ENCODE measurements at places on chromosomes 3 and 15.

DNA sequence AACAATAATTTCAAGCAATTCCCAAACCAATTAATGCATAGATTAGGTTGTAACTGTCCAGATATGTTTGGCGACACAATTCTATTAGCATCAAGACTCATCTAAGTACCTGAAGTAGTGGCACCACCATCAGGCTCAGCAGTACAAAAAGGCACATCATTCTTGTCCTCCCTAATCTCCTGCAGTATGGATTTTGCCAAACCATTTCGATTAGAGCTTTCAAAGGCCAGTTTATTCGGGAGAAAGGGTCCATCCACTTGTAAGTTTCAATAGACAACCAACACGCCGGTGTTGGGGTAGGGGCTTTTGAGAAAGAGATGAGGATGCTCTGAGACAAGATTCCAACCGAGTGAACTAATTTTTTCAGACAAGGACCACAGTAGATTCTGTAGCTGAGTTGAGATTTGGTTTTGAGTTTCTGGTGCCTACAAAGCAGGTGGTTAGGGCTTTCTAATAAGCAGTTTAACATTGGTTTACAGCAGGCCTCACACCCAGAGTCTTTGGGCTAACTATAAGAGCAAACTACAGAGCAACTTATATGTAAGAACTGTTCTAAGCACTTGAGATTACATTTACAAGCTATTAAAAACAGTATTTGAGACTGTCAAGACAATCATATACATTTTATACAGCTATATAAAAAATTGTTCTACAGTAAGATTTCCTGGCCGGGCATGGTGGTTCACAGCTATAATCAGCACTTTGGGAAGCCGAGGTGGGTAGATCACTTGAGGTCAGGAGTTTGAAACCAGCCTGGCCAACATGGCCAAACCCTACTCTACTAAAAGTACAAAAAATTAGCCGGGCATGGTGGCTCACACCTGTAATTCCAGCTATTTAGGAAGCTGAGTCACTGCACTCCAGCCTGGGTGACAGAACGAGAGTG, 4.5 kb downstream of the RPL22L1 start:
- H3K36me3 ChIP-seq: peaks cover 28% of the 10 kb centered on the region
- no peak for DNase-seq
- H3K4me1 ChIP-seq: peaks cover 35% of the 10 kb centered on the region
- no peaks in the 10 kb centered on the region for H3K27me3 ChIP-seq
- H3K27ac ChIP-seq: no peak overlapping the region
- peak overlapping the region; percentile 39 for H3K4me3 ChIP-seq

DNA sequence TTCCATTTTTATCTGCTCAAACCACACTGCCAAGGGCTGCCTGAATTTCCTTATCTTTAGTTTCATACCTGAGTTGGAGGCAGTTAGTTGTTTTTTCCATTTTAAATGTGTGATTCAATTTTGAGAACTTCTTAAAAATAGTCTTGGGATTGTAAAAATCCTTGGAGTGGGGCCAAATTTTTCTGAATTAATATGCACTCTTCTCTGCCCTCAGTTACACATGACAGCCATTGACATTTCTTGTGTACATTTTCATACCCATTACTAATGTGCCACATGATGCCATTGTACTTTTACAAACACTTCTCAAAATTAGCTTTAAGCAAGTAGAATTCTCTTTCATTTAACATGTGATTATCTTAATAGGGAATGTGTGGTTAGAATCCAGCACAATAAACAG, 141.7 kb downstream of the C3orf38 start:
- no peaks in the 10 kb centered on the region for H3K27me3 ChIP-seq
- no peaks in the 10 kb centered on the region for H3K4me1 ChIP-seq
- DNase-seq: no peak
- H3K27ac ChIP-seq: no peak overlapping the region
- H3K4me3 ChIP-seq: no peak overlapping the region

DNA sequence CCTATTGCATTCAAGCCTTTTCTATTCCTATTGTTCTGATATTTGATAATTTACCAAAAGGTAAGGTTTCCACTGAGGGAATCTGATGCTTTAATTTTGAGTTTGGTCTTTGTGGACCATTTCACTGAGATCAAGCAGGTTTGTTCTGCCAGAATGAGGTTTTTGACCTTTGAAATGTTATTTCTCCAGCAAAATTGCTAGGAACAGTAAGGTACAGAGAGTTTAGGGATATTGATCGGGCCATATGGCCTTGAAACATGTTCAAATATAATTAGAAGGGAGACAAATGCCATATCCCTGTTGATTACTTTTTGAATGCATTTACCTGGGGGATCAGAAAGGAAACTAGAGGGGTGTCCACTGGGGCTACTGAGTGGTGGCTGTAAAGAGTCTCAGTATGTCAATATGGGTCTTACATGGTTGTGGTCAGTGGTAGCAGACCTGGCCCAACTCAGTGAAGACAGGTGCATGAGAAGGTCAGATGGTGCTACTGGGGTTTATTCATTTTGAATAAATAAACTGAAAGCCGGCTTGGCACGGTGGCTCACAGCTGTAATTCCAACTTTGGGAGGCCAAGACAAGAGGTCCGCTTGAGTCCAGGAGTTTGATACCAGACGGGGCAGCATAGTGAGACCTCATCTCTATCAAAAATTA, 100.2 kb downstream of the SV2B start:
- H3K27ac ChIP-seq: no peak overlapping the region
- no peaks in the 10 kb centered on the region for H3K36me3 ChIP-seq
- no peak for DNase-seq

- H3K36me3 ChIP-seq: no peaks in the 10 kb centered on the region
- H3K27me3 ChIP-seq: no peaks in the 10 kb centered on the region
- no peak overlapping the region for H3K27ac ChIP-seq
- no peak for DNase-seq
These were observed 616.4 kb upstream of the CBLB start for GRCh38 chr3:106485217-106485616.

DNA sequence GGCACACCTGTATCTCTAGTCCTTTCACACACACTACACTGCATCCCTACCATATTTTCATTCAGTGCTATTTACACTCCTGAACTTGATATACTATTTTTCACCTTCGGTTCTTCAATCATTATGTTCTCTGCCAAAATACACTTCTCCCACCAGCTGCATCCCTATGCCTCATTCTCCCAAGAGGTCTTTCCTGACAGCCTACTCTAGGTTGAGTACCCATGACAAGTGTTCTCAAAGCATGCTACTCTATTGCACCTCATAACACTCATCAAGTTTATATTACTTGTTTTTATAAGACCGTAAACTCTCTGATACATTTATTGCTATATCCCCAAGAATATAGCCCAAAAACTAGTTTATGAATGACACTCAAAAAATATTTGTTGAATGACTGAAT, 549.5 kb downstream of the PYDC2 start:
- no peaks in the 10 kb centered on the region for H3K4me1 ChIP-seq
- no peak overlapping the region for H3K4me3 ChIP-seq
- no peak overlapping the region for H3K27ac ChIP-seq
- H3K27me3 ChIP-seq: no peaks in the 10 kb centered on the region
- no peak for DNase-seq

DNA sequence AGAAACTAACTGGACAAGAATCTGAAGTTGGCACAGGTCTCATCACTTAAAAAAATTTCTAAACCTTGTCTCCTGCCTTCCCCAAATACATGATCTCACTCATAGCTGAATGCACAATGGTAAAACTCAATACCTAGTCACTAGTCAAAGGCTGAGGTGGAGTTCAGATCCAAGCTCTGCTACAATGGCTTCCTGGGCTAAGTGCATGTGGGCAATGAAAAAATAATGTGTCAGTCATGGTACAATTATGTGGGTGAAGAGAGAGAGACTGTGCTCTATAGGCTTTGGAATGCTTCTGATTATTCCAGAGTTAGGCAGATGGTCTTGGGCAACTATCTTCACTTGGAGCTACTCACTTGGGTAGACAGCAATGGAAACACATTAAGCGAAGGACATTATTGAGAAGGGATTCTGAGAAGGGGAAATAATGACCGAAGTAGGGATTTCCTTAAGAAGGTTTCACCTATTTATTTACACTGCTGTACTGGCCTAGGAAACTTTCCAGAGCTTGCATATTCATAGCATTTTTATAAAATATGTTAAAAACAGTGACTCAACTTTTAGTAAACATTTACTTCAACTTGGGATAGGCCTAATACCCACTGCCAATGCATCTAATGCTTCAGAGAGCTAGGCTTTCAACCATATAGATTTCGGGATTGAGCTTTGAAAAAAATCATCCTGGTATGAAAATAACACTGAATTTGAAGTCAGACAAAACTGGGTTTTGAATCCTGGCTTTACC, 58.7 kb upstream of the PLXND1 start:
- H3K27ac ChIP-seq: no peak overlapping the region
- peaks cover 6% of the 10 kb centered on the region for H3K4me1 ChIP-seq
- no peaks in the 10 kb centered on the region for H3K27me3 ChIP-seq
- no peak overlapping the region for H3K4me3 ChIP-seq
- H3K36me3 ChIP-seq: peaks cover 9% of the 10 kb centered on the region

DNA sequence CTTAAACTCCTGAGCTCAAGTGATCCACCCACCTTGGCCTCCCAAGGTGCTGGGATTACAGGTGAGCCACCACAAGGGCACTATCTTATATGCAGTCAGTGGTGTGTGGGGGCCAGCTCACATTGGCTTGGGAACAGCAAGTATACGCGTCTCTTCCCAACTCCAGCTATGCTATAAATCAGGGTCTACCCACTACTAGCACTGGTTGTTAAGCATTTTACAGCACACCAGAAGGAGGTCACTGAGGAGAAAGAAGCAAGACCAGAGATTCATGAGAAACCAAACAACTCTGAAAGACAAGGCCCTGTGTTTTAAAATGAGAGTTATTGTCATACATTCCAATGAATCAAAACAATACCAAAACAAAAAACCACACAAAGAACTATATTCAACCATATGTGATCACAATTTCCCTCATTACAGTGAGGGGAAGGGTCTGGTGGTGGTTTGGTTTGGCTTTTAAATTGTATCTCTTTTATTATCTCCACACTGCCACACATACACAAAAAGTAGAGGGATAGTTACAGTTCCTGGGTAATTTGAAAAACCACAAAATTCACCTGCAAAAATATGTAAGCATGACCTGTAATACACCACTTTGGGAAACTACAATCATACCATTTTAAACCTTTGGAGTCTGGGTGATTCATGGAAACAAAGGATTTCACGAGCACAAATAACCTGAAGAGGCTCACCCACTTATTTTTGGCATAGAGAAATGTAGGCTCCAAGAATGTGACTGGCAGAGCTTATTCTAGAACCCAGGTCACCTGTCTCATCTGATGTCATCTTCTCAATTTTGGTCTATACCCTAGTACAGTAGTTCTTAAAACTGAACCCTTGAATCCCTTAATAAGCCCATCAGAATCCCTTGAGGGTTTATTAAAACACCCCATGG, 5.2 kb downstream of the MAGI1 start:
- no peak overlapping the region for H3K4me3 ChIP-seq
- H3K27ac ChIP-seq: no peak overlapping the region
- peaks cover 26% of the 10 kb centered on the region for H3K4me1 ChIP-seq
- H3K36me3 ChIP-seq: no peaks in the 10 kb centered on the region

DNA sequence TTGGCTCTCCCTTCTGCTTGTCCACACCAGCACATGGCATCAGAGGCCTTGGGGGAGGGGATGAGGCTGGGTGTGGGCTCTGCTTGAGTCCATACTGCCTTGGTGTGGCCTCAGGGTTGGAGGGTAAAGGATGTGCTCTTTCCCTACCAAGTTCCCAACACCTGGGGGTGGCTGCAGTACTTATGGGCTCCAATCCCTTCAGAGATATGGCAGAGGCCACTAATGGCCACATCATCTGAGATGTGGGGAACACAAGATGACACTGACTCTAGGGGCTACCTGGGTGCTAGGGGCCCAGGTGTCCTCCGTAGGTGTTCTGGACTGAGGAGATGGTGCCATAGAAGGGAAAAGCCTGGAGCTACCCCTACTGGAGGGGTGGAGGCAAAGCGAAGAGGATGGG, 6.9 kb downstream of the CXCR6 start:
- H3K4me3 ChIP-seq: no peak overlapping the region
- no peaks in the 10 kb centered on the region for H3K4me1 ChIP-seq
- H3K27me3 ChIP-seq: no peaks in the 10 kb centered on the region
- H3K36me3 ChIP-seq: peaks cover 24% of the 10 kb centered on the region
- no peak for DNase-seq
- no peak overlapping the region for H3K27ac ChIP-seq

GRCh38 chr3:10088256-10088655, 19.8 kb downstream of the FANCD2OS start:
- DNase-seq: no peak
- peak overlapping the region; percentile 79 for H3K27ac ChIP-seq
- H3K36me3 ChIP-seq: peaks cover 15% of the 10 kb centered on the region
- no peak overlapping the region for H3K4me3 ChIP-seq
- no peaks in the 10 kb centered on the region for H3K27me3 ChIP-seq

- H3K36me3 ChIP-seq: no peaks in the 10 kb centered on the region
- no peak overlapping the region for H3K27ac ChIP-seq
- H3K27me3 ChIP-seq: no peaks in the 10 kb centered on the region
These were observed 38.6 kb downstream of the UMPS start for GRCh38 chr3:124768812-124769211.

All from neural crest cell (in vitro differentiated cells).